ENCODE measurements at places on chromosomes 5 and 9.

DNA sequence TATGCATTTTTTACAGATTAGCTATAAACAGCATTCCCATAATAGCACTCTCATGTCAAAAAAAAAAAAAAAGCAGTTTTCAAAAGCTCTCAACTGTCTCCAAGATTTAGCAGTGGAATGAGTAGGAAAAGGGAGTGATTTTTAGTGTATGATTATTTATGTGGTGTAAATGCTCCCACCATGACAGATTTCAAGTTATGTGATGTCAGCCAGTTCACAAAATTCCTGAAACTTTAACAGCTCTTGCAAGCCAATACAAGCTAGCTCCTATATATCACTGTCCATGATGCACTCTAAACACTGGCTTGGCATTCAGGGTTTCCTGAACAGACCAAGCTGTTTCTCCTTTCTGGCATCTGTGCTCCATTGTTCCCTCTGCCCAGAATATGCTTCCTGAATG is 7.9 kb upstream of the ANKDD1B start:
- no peak for DNase-seq

- no peak for DNase-seq
Measured at GRCh38 chr9:116059466-116059865, 94.1 kb upstream of the PAPPA start.

DNA sequence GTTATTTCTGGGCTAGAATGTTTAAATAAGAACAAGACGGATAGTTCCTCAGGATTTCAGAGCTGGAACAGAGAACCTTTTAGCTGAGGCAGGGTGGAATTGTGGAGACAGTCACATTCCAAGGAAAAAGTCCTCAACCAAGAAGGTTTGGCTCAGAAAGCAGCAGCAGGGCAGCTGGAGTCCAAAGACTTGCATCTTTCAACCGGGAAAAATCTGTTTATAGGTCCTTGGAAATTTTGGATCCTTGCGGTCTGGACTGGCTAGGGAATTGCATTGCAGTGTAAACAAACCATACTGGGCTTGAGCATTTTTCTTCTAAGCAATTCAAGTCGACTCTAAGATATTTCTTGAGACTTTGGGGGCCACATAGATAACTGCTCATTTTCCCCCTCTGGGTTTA is 40.8 kb upstream of the HMHB1 start:
- DNase-seq, result no peak

DNA sequence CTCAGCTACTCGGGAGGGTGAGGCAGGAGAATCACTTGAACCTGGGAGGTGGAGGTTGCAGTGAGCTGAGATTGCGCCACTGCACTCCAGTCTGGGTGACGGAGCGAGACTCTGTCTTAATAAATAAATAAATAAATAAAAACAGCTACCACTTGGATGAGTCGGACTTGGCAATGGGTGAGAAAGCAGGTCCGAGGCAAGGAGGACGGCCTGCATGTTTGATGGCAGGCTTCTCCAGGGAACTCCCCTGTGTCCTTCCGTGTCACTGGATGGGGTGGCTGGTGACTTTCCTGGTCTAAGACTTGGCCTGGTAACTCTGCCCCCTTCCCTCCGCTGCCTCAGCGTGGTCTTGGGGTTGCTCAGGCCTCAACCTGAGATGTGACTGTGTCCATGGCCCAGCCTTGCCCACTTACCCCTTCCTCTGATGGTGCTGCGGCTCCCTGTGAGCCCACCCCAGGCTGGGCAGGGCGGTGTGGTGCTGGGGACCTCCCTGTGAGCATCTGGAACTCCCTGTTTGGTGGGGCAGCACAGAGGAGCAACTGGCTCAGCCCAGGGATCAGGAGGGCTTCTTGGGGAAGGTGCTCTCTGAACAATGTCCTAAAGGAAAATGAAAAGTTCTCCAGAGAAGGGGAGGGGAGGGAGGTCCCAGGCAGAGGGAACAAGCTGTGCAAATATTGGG is 62.5 kb upstream of the PSD2 start:
- no peak for DNase-seq

- no peak for DNase-seq
Measured at GRCh38 chr9:27118916-27119315, 9.9 kb downstream of the TEK start.

- peak; percentile 87 for DNase-seq
Measured at GRCh38 chr5:65925044-65925600, 1.3 kb upstream of the ERBIN start.

- DNase-seq, result peak; percentile 89
Measured at GRCh38 chr5:55220433-55221185, 6.5 kb downstream of the MCIDAS start.

- DNase-seq, result no peak
Measured at GRCh38 chr5:91417219-91417618, 34.1 kb upstream of the ARRDC3 start.

- no peak for DNase-seq
Measured at GRCh38 chr9:126709241-126709640, 95.5 kb downstream of the LMX1B start.

DNA sequence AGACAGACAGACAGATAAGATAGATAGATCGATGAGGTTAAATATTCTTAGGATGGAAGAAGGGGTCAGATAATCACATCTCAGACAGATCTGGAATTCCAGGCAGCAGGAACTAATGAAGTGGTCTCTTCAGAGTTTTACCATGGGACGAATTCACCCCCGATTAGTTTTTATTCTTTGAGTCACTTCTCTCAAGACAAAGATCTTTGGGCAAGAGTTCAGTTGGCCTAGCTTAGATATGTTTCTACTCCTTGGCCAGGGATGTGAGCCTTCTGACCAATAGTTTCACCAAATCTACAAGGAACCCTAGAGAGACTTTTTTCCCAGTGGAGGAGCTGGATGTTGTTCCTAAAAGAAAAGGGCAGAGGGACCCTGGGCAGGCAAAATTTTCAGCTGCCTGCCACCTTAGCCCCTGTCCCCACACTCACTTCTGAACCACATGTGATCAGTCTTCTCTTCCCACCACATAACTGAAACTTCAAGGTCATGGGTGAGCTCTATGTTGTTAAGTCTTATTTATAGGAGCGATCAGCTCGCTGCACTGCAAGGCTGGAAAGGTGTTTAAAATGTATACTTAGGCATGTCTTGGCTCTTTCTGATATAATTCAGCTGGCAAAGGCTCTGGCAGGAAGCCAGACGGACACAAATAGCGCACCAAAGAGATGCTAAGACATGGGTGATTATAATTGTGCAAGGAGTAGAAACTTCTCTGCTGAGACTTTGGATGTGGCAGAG is 132.9 kb downstream of the PALM2AKAP2 start:
- DNase-seq, result no peak

DNA sequence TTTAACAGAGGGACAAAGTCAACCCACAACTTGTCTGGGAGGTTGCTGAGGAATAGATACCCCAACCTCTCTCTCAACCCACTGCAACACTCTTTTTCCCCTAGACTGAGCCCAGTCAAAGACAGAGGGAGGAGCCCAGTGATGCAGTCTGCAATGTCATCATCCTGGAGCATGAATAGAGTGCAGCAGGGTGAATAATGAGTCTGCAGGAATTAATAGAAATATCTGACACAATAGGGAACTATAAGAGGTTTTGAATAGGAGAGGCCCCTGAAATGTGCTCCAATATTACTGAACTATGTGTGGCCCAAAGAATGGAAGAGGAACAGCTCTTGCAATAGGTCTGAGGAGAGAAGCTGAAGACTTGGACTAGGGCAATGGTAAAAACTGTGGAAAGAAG is 59.1 kb downstream of the PDCD1LG2 start:
- DNase-seq, result no peak

GRCh38 chr5:115486728-115487127 is 57.8 kb downstream of the FEM1C start:
- DNase-seq, result no peak

DNA sequence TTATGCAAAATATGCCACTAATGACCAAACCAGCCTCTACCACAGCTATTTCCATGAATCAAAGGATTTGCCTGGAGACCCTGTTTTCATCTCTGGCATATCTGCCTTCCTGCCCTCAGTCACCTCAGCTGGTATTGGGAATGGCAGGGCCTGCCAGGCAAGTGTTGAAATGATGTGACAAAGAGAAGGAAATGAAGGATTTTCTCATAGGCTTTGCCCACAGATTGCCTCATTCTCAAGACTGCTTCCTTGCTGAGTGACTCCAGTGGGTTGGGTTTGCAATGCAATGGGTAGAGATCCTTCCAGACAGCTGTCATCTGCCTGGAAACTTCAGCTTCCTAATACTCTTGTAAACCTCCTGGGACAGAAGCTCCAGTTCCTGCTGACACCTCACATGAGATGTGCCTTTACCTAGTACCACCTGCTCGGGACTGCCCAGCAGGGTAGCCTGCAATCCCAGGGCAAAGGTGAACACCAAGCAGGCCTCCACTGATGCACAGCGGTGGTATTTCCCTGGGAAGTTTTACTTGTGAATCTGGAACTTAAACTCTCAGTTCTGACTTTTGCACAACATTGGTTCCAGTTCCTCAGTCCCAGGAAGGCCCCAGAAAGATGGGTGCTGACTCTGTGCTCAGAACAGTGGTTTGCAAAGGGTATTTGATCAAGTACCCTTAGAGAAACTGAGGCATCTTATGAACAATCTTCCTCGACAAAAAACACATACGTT is 64.8 kb upstream of the SLC1A1 start:
- DNase-seq, result no peak

GRCh38 chr5:116436674-116437350 is 137.8 kb downstream of the SEMA6A start:
- no peak for DNase-seq

DNA sequence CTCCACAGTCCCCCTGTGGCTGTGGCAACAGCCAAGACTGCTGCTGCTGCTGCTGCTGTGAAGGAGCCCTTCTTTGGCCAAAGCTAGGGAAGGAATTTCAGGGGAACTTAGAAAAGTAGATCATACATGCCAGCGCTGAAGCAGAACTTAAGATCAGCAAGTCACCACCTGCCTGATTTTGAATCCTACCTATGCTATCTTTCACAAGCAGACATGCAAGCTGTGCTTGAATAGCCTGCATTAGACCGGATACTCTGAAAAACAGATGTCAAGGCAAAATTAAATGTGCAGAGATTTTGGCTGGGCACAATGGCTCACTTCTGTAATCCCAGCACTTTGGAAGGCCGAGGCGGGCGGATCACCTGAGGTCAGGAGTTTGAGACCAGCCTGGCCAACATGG is 99.3 kb upstream of the ZNF366 start:
- DNase-seq, result no peak

GRCh38 chr9:21252721-21253547 is 13.1 kb upstream of the IFNA14 start:
- DNase-seq, result peak; percentile 76

DNA sequence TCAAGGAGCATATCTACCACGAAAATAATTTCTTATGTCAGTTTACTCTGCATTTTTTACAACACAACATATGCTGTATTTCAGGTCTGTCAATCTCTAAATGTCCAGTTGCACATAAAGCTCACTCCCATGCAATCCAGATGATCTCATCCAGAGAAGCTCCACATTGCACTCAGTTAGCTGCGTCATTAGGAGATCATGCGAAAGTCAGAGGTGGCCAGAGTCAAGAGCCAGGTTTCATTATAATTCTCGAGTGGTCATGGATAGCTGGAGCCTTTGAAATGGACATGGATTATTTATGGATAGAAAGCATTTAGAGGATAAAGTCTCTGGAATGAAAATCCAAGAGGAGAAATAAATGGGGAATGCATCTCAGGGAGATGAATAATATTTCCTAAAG is 232.3 kb downstream of the GAS1 start:
- DNase-seq, result no peak

DNA sequence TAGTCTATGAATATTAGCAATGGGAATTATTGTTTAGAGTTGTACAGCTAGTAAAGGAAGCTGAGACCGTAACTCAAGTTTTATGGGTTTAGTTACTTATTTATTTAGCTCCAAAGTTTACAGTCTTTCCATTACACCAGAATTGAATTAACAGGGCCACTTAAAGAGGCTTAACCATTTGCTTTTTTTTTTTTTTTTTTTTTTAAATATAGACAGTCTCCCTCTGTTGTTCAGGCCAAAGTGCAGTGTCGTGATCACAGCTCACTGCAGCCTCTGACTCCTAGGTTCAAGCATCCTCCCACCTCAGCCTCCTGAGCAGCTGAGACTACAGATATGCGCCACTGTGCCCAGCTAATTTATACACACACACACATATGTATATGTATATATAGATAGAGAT is 1.4 kb upstream of the TTC1 start:
- no peak for DNase-seq

All from DMS53 (cell line).